ENCODE measurements at places on chromosomes 2 and 18.

DNA sequence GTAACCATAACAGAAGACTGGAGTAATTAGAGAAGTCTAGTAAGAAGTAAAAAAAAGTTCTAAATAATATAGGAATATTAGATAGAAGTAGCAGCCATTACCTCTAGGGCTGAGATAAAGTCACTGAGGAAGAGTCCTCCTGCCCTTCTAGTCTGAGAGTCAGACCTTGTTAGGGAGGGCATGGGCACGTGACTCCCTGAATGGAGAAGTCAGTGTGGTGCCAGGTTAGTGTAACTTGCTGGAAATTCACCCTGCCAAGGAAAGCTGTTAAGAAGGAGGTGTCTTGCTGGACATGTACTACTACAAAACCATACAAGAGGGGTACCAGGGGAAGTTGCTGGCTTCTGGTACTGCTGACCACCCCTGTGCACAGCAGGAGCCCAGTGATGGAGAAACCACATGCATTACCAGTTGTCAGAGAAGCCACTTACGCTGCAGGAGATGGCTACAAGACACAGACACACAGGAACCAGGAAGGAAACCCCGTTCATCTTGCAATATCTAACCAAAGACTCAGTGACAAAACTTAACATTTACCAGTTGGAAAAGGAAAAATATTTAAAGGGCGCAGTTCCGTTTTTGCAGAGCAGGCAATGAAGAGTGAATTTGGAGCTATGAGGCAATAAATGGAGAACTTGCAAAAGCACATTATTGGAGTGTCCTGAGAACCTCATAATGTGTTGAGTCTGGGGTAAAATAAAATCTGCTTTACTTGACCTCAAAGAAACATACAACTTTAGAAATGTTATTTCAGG is 77.2 kb upstream of the TLK1 start:
- DNase-seq, result no peak

DNA sequence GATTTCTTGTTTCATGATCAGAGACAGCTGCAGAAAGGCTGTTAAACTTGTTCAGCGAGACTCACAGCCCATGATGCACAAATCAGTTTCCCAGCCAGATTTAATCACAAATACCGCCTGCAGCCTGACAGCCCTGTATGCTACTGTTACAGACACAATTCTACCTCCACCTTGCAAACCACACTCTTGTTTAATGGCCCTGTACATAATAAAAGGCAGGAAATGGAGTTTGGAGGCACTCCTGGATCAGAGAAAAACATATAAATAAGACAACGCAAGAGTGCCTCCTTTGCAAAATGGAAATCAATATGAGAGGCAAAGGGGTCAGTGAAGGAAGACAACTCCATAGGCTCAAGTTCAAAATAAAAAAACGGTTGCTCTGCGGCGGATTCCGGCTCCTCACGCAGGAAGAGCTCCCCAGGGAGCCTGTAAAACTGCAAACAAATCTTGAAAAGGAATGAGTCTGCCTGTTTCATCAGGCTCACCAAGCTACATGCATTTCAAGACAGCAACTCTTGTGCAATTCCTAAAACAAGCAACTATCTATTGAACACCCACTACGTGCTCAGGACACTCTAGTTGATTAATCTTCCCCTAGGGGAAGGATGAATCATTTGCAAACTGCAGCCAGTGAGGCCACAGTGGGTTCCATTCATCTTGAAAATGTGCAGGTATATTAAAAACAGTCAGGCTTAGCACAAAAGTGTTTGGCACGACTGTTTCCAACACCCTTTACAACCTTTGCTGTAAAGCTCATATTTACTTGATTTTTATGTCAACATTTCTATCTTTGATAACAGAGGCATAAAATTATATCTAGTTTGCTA is 37.5 kb downstream of the TBC1D8 start:
- DNase-seq, result peak; percentile 64

- no peak for DNase-seq
Observed at GRCh38 chr18:78407466-78407844, 572.2 kb upstream of the SALL3 start.

GRCh38 chr2:204971206-204971907 is 426.1 kb downstream of the PARD3B start:
- no peak for DNase-seq

- DNase-seq, result no peak
Observed at GRCh38 chr18:61697306-61697909, 195.4 kb downstream of the RNF152 start.

- peak; percentile 27 for DNase-seq
Observed at GRCh38 chr2:44362207-44363015, 664 bp downstream of the CAMKMT start.

DNA sequence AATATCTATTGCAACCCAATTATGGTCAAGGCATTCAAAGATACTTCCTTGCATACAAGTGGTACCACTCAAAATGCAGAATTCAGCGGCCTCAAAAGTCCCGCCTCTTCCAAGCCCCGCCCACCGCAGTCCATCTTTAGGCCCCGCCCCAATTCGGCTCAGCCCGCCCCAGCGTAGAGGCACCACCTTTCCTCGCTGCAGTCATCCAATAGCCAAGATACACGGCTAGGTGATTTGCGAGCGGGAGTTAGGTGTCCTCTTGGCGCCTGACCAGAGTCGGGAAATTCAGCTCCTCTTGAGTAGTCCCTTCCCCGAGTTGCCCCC is 431 bp upstream of the SEC11C start:
- DNase-seq, result peak; percentile 97

- no peak for DNase-seq
Observed at GRCh38 chr2:239729681-239730566, 295.2 kb downstream of the NDUFA10 start.

DNA sequence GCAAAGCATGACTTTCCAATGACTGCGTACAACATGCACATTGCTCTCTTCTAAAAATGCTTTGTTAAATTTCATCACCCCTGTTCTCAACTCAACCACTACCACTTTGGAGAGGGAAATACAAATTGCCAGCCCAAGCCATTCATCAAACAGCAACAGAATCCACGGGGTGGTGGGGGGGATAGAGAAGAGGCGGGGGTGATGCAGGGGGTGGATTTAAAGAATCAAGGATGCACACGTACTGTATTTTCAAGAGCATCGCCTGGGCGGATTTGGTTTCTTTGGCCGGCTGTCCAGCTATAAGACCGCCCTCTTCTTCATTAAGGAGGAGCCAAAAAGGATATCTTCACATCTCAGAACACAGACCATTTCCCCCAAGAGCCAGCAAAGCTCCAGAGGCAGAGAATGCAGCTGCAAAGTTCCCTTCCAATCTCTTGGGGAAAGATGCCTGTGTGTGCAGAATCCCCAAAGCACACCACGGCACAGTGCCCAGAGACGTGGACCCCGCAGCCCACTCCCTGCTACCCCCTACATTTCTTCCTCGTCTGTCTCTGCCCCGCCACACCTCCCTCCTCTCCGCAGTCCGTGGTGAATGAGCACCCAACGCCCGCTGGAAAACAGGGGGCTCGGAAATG is 977 bp downstream of the SLC8A1 start:
- no peak for DNase-seq

GRCh38 chr2:54000524-54000923 is 29.7 kb upstream of the PSME4 start:
- DNase-seq, result no peak

GRCh38 chr18:1394426-1394825 is 489.8 kb downstream of the ADCYAP1 start:
- no peak for DNase-seq

- DNase-seq, result no peak
Observed at GRCh38 chr18:35956226-35956625, 16.3 kb upstream of the RMP24 start.

DNA sequence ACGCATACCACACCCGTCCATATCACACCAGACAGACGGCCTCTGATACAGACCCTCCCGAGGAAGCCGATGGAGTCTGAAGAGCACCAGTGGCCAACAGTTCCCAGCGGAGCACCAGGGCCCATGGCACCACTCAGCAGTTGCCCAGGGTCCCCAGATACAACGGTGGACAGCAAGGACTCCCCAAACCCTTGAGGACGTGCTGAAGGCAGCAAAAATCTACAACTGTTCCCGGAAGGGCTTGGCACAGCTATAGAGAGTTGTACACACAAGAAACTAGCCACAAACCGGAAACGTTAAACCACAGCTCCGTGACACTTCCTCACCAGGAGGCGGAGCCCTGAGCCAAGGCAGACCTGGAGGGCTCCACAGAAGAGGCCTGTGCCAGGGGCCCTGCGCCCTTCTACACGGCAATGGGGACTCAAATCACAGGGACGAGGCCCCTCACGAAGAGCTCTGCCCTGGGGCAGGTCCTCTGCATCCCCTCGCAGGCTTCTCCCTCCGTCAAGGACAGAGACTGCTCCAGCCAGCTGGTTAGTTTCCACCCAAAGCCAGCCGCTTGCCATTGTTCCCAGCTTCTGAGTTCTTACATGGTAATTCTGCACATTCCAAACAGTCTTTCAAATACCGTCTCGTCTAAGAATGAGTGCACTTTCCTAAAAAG is 133.4 kb downstream of the HDAC4 start:
- no peak for DNase-seq

- no peak for DNase-seq
Observed at GRCh38 chr2:11491348-11491933, 25.5 kb upstream of the E2F6 start.

DNA sequence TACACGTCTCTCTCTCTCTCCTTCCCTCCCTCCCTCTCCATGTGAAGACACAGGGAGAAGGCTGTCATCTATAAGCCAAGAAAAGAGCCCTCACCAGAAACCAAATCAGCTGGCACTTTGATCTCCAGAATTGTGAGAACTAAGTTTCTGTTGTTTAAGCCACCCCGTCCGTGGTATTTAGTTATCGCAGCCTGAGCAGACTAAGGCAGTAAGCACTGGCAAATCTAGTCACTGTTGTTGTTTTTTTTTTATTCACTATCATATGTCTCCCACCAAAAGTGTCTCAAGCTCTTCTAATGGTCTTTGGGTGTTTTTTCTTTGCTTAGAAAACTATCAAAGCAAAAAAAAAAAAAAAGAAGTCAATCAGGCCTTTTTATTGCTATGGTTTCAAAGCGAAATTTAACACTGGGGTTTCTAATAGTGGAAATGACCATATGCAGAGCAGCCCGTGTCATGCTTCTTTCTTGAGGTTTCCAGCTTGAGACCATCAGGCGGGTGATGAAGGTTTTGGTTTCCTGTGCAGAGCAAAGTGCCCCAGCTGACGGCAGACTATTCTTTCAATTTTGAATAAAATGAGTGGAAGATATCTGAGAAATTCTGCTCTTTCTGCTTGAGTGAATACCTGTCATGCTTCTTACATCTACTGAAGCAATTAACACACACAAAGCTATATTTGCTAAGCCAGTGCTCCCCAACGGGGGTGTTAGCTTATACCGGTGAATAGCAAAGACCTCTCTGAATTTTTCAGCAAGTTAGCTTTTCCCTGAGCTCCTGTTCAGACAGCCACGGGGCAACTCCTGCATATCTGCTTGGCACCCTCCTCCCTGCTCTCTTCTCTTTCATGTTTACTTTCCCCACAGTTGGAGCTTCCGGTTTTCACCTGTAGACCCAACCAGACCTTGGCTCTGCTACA is 394.1 kb upstream of the ATP5MC3 start:
- DNase-seq, result no peak
